LHCN-M2 (cell line): ENCODE measurements at places on chromosomes 16 and 17. TPM values are rescaled to one million over a fixed set of nuclear protein-coding genes. Genes with fewer than 3 reads are reported as not detected.
A peak's percentile ranks its signal among the peaks of the same experiment; 100 is the strongest.

KCNH4 gene
- under 0.01 TPM in 1 of 2 replicates, not detected in the other for total RNA-seq

- peak; percentile 9 for DNase-seq
Measured at GRCh38 chr17:60230358-60230757, 80.6 kb downstream of the CA4 start.

- DNase-seq, result peak; percentile 39
Measured at GRCh38 chr16:27717726-27718125, 167.8 kb downstream of the KATNIP start.

DNA sequence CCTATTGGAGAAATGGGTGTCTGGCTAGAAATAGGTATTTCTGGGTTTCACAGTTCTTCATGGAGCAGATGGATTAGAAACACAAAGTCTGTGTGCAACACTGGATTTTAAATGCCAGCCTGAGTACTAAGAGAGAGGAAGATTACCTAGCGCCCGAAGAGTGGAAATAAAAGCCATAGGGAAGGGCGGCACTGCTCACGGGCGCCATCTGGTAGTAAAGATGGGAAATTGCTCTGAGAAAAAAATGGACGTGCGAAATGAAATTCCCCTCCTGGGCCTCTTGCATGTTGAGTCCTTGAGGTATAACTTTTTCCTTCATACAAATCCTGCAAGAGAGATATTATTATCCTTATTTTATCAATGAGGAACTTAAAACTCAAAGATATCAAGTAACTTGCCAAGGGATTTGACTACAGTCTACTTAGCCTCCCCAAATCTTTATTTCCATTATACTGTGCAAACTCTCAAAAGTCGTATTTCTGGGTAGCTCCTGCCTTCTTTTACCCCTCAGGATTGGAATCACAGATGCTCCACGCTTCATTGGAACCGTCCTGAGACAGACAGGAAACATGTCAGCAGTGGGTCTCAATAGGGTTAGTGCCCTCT, 72.8 kb downstream of the MMD start:
- DNase-seq, result peak; percentile 38

- no peak for DNase-seq
Measured at GRCh38 chr17:66810951-66811682, 23.8 kb upstream of the CACNG5 start.

GRCh38 chr16:50496990-50497389, 51.2 kb upstream of the NKD1 start:
- no peak for DNase-seq
